Activated naive CD4-positive, alpha-beta T cell treated with anti-CD3 and anti-CD28 coated beads for 36 hours (primary cell): ENCODE measurements at places on chromosomes 3 and 15. TPM values are rescaled to one million over a fixed set of nuclear protein-coding genes. Genes with fewer than 3 reads are reported as not detected.

NOX5 gene
- total RNA-seq, result not detected

GRCh38 chr3:155859859-155860258 lies 5.6 kb upstream of the SLC33A1 start:
- no peaks in the 10 kb centered on the region for H3K36me3 ChIP-seq
- H3K27ac ChIP-seq, result no peak overlapping the region
- no peak for DNase-seq
- H3K4me1 ChIP-seq, result peaks cover 17% of the 10 kb centered on the region

GRCh38 chr3:59605944-59606534 lies 556.2 kb upstream of the CFAP20DC start:
- H3K36me3 ChIP-seq, result no peaks in the 10 kb centered on the region
- no peak overlapping the region for H3K4me3 ChIP-seq
- H3K27ac ChIP-seq, result no peak overlapping the region
- H3K4me1 ChIP-seq, result no peaks in the 10 kb centered on the region
- no peak for DNase-seq
- no peaks in the 10 kb centered on the region for H3K27me3 ChIP-seq

PPP1R14D gene
- not detected for total RNA-seq

- H3K4me1 ChIP-seq, result peaks cover 12% of the 10 kb centered on the region
- no peak overlapping the region for H3K4me3 ChIP-seq
These were observed 479.4 kb upstream of the CBLB start for GRCh38 chr3:106348139-106348690.

PDZRN3 gene
- not detected for total RNA-seq

- H3K4me3 ChIP-seq, result no peak overlapping the region
- peaks cover 19% of the 10 kb centered on the region for H3K36me3 ChIP-seq
These were observed 66.1 kb downstream of the DNASE1L3 start for GRCh38 chr3:58144478-58145325.

GRCh38 chr3:127792541-127793292 lies 29.6 kb downstream of the MGLL start:
- no peak overlapping the region for H3K27ac ChIP-seq
- no peak for DNase-seq
- H3K27me3 ChIP-seq, result peaks cover 16% of the 10 kb centered on the region
- H3K36me3 ChIP-seq, result no peaks in the 10 kb centered on the region

- no peak for DNase-seq
- no peaks in the 10 kb centered on the region for H3K36me3 ChIP-seq
- H3K4me1 ChIP-seq, result no peaks in the 10 kb centered on the region
- no peak overlapping the region for H3K4me3 ChIP-seq
These were observed 383.0 kb downstream of the NTRK3 start for GRCh38 chr15:87873516-87873915.

DNA sequence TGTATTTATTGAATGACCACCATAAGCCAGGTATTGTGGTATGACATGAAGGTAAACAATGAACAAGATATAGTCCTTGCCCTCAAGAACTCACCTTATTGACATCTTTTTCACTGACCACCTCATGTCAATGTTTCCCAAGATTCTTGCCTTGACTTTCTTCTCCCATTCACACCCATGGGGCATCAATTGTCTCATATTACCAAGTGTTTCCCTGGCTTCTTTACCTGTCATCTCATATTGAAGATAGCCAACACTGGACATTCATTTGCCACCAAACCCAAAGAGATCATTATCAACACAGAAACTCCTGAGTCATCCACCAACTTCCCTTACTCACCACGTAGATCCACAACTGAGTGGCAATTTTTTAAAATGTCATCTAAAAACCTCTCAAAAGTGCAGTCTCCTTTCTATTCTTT lies 2.2 kb downstream of the EFHB start:
- peaks cover 10% of the 10 kb centered on the region for H3K27me3 ChIP-seq
- DNase-seq, result no peak
- H3K27ac ChIP-seq, result no peak overlapping the region
- H3K36me3 ChIP-seq, result no peaks in the 10 kb centered on the region
- peaks cover 23% of the 10 kb centered on the region for H3K4me1 ChIP-seq

DNA sequence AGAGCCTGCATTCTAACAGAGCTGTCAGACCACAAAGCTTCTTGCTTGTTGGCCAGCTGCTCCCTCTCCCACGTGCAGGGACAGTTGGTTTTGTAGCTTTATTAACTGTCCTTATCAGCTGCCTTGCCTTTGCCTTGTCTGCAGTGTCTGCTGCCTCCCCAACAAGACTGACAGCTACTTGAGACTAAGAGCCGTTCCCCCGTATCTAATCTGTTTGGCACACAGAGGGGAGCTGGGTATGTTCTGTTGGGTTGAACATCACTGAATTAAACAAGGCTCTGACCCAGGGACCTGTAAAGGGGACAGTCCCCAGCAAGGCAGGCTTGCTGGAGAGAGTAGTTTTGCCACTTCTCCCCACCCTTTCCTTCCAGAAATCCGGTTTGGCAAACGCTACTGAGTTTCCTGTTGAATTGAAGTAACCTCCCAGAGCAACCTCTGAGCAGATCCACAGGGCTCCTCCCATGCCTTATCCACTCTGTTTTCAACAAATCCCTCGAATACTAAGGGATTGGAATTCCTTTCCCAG lies 116.1 kb downstream of the ANP32A start:
- peaks cover 9% of the 10 kb centered on the region for H3K27me3 ChIP-seq
- no peak overlapping the region for H3K27ac ChIP-seq
- no peaks in the 10 kb centered on the region for H3K4me1 ChIP-seq
- H3K4me3 ChIP-seq, result no peak overlapping the region
- H3K36me3 ChIP-seq, result no peaks in the 10 kb centered on the region
- DNase-seq, result no peak

GRCh38 chr15:93066834-93067648 lies 22.0 kb downstream of the RGMA start:
- no peak for DNase-seq
- no peak overlapping the region for H3K4me3 ChIP-seq
- no peaks in the 10 kb centered on the region for H3K36me3 ChIP-seq
- peaks cover 4% of the 10 kb centered on the region for H3K4me1 ChIP-seq
- H3K27me3 ChIP-seq, result peaks cover 12% of the 10 kb centered on the region

MYZAP gene
- 0.40 TPM for total RNA-seq

DNA sequence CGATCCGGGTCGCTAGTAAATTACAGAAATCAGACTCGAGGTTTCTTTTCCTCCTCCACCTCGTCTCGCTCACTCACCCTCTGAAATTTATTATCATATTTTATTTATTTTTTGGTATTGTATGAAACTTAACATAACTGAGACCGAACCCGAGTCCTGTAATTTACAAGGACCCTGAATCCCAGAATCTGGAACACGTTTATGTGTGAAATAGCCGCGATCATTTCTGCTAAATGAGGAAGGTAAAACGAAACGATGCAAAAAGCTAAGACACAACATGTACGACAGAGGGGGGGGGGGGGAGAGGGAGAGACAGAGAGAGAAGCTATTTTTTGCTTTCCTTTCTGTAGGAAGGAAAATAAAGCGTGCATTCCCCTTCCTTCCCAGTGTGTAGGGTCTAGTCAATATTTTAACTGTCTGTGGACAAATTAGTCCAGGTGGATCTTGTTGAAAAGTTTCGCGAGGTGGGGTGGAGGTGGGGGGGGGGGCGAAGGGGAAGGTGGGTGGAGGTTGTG lies 1.6 kb downstream of the BBX start:
- peaks cover 25% of the 10 kb centered on the region for H3K4me1 ChIP-seq
- peak overlapping the region; percentile 87 for H3K27ac ChIP-seq
- H3K36me3 ChIP-seq, result peaks cover 3% of the 10 kb centered on the region
- DNase-seq, result no peak
- no peaks in the 10 kb centered on the region for H3K27me3 ChIP-seq

CHSY1 gene
- 19.5 TPM for total RNA-seq

- DNase-seq, result peak; percentile 58
- H3K4me1 ChIP-seq, result peaks cover 26% of the 10 kb centered on the region
- H3K4me3 ChIP-seq, result peak overlapping the region; percentile 78
- H3K36me3 ChIP-seq, result no peaks in the 10 kb centered on the region
- H3K27ac ChIP-seq, result no peak overlapping the region
These were observed 394 bp downstream of the OSBPL10 start for GRCh38 chr3:31980530-31981205.

LINS1 gene
- 37.1 TPM for total RNA-seq

DNA sequence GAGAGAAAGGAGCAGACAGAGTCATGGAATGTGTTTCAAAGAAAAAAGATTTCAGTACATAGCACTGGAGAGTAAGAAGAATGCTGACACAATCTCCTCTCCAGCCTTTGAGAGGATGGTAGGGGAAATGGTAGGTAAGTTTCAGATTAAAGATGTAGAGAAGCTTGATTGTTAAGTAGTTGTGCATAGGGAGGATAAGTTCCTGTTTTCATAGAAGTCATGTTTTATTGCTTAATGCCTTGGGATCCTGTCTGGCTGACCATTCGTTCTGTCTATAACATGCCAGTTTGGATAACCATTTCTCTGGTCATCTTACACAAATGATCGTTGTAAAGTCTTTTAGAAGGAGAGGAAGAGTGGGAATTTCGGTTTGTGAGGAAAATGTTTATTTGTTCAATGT lies 95.7 kb upstream of the IGSF10 start:
- DNase-seq, result no peak
- no peaks in the 10 kb centered on the region for H3K4me1 ChIP-seq
- H3K4me3 ChIP-seq, result no peak overlapping the region
- no peak overlapping the region for H3K27ac ChIP-seq
- H3K27me3 ChIP-seq, result no peaks in the 10 kb centered on the region
- no peaks in the 10 kb centered on the region for H3K36me3 ChIP-seq

TBL1XR1 gene
- 149 TPM for total RNA-seq

DNA sequence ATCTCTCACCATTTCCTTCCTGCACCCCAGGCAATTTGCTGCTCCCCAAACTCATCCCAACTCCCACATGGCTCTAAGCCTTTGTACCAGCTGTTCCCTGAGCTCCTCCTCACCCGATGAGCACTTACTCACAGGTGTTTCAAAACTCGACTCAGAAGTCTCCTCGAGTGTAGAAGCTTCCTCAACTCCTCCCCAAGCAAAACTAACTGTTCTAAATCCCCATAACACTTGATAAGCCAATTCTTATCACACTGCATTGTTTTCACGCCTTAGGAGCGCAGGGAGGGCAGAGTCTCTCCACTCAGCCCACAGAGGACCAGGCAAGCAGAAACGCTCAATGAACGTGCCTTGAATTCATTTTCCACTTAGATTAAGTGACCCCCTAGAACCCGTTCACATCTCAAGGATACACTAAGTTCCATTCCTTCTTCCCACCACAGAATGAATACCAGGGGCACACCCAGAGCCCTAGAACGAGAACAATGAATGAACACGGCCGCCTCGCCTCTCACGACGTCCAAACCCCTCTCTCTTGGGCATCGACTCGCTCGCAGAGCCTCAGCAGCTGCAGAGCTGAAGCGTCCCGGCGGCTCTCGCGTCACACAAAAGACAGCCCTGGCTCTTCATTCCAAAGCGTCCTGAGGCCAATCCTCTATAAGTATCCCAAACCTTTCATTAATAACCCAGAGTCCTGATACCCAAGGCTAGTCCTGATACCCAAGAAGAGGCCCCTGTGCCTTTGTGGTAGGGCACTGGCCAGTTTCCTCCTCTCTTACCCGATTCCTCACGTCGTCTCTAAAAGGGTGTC lies 1.1 kb downstream of the RAF1 start:
- peak; percentile 55 for DNase-seq
- peak overlapping the region; percentile 91 for H3K27ac ChIP-seq
- no peaks in the 10 kb centered on the region for H3K27me3 ChIP-seq
- H3K36me3 ChIP-seq, result peaks cover 5% of the 10 kb centered on the region
- H3K4me1 ChIP-seq, result peaks cover 37% of the 10 kb centered on the region

DNA sequence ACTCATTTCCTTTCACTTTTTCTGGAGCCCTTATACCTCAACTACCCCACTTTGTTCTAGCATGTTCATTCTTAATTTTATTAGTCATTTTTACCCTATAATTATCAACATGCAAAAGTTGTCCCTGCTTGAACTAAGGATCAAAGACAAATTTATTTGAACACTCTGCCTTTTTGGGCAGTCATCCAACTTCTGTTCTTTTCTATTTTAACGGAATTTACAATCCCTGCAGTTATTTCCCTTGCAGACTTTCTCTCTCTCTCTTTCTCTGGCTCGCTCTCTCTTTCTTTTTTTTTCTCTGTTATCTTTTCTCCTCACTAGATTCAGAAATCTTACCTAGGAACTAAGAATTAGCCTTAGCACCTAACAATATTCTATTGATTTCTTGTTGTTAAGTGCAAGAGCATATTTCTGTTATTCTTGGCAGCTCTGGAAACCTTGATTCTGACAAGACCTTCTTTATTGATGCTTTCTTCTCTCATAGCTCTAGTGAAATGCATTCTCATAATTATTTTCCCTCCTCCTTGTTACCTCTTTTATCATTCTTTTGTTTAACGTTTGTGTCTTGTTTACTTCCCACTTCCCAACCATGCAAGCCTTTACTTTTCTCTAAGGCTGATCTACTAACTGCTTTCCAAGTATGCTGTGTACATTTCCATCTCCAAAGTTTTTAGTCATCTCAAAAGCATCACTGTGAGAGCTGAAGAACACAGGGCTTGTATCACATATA lies 951.6 kb downstream of the DIPK2A start:
- H3K27ac ChIP-seq, result no peak overlapping the region
- no peak for DNase-seq
- H3K4me1 ChIP-seq, result no peaks in the 10 kb centered on the region
- H3K27me3 ChIP-seq, result no peaks in the 10 kb centered on the region
- H3K36me3 ChIP-seq, result no peaks in the 10 kb centered on the region

GRCh38 chr3:139216958-139217357 lies 126.9 kb upstream of the MRPS22 start:
- H3K4me3 ChIP-seq, result no peak overlapping the region
- DNase-seq, result no peak
- H3K27me3 ChIP-seq, result peaks cover 1% of the 10 kb centered on the region
- H3K36me3 ChIP-seq, result no peaks in the 10 kb centered on the region
- no peaks in the 10 kb centered on the region for H3K4me1 ChIP-seq
- H3K27ac ChIP-seq, result no peak overlapping the region

DNA sequence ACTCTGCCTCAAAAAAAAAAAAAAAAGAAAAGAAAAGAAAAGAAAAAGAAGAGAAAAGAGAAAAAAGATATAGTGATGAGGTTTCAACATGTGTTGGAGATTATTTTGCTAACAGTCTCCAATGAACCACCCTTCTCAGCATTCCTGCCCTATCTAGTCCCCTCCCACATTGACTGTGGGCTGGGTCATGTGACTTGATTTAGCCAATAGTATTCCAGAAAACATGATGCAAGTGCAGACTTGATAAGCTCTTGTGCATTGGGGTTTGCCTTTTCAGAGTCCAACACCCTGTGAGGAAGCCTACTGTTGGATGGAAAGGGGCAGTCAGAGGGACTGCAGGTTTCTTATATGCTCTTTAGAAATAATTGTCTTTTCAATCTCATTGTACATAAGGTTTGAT lies 37.8 kb upstream of the MED12L start:
- H3K36me3 ChIP-seq, result no peaks in the 10 kb centered on the region
- no peak overlapping the region for H3K4me3 ChIP-seq
- H3K27me3 ChIP-seq, result peaks cover 4% of the 10 kb centered on the region
- no peak overlapping the region for H3K27ac ChIP-seq
- no peaks in the 10 kb centered on the region for H3K4me1 ChIP-seq
- DNase-seq, result no peak

LMAN1L gene
- not detected for total RNA-seq

ALDH1A2 gene
- total RNA-seq, result not detected

GRCh38 chr3:143514874-143515273 lies 333.4 kb downstream of the SLC9A9 start:
- H3K36me3 ChIP-seq, result no peaks in the 10 kb centered on the region
- H3K27me3 ChIP-seq, result no peaks in the 10 kb centered on the region
- peaks cover 3% of the 10 kb centered on the region for H3K4me1 ChIP-seq
- H3K4me3 ChIP-seq, result no peak overlapping the region

LEKR1 gene
- 0.43 TPM for total RNA-seq
